IMR-90 (cell line): ENCODE measurements at places on chromosomes 4 and X. TPM values are rescaled to one million over a fixed set of nuclear protein-coding genes. Genes with fewer than 3 reads are reported as not detected.

DNA sequence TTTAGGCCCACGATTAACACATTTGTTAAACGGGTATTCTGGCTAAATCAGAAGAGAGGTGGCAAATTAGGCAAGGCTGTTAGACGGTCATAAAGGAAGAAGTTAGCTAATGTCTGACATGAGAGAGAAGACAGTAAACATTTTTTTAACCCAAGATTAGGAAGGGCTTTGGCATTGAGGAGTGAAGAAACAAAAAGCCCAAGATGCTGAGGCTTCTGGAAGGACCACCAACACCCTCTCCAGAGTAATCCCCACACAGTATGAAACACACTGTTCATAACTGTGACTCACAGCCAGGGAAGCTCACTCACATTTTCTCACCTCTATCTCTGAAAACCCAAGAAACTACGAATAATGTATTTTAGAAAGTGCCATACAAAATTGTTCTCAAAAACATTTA is 127.6 kb downstream of the AMELX start:
- DNase-seq, result no peak

DNA sequence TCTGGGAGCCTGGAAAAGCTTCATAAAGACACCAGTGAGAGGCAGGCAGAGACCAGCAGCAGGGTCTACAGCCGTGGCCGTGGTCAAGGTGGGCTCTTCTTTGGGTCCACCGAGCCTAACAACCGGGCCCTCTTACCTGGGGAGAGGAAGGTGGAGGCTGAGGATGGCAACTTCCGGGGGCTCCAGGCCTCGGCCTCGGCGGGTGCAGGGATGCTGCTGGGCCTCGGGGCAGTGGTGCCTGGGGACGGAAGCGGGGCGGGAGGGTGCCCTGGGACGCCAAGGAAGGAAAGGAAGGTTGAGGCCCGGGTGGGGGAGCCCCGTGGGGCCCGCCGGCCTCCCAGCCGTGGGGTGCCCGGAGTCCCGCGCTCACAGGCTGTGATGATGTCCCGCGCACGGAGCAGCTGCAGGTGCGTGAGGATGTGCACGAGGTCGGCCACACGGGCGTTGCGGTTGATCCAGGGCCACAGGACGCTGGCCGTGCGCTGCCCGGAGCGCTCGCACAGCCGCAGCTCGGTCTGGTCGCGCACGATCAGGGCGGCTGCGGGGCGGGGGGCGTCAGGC is 561 bp downstream of the IRAK1 start:
- no peak for DNase-seq

GRCh38 chrX:154140742-154141141 is 3.3 kb upstream of the OPN1LW start:
- DNase-seq, result no peak

DNA sequence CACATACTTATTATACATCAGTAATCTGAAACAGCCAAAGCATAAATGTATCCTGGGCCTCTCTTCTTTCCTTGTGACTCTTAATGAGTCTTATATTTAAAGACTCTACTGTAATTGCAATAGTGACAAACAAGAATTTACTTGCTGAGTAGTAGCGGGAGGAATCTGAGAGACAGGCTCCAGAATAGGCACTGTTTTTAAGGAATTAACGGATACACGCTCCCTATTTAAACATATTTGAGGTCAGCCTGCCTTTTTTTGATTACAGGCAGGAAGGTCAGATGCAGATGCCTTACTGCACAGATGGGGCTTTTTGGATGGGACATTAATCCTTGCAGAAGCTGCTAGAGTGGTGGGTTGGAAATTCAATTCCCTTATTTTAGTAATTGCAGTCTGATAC is 196.3 kb upstream of the ANXA3 start:
- DNase-seq, result no peak

DNA sequence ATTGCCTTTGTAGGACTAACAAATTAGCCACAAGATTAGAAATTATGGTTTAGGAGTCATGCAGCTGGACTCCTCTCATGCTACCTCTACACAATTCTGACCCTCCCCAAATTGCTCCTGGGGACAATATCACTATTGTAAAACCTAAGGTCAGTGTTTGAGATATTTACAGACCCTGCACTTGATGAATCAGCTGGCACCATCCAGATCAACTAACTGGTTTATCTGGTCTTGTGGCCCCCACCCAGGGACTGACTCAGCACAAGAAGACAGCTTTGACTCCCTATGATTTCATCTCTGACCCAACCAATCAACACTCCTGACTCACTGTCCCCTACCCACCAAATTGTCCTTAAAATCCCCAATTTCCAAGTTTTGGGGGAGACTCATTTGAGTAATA is 192.4 kb downstream of the STPG2 start:
- no peak for DNase-seq

GRCh38 chr4:1133033-1133432 is 19.7 kb upstream of the RNF212 start:
- DNase-seq, result no peak

GRCh38 chr4:123236606-123237005 is 160.0 kb upstream of the SPRY1 start:
- DNase-seq, result no peak

DNA sequence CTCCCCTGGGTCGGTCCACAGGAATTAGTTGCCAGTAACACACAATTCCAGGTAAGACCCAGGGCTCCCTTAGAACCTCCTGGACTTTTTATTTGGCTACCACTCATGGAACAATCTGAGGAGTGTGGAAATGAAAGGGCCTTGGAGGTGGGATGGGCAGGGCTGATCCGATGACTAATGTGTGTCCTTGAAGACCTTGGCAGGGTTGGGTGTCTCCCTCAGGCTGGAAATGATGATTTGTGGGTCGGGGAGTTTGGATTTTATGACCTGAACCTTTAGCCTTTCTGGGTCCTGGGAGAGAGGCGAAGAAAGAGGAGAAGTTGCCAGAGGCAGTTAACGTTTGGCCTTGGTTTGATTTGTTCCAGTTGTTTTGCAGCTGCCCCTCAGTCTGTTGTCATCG is 425.0 kb downstream of the MID1IP1 start:
- DNase-seq, result no peak

DNA sequence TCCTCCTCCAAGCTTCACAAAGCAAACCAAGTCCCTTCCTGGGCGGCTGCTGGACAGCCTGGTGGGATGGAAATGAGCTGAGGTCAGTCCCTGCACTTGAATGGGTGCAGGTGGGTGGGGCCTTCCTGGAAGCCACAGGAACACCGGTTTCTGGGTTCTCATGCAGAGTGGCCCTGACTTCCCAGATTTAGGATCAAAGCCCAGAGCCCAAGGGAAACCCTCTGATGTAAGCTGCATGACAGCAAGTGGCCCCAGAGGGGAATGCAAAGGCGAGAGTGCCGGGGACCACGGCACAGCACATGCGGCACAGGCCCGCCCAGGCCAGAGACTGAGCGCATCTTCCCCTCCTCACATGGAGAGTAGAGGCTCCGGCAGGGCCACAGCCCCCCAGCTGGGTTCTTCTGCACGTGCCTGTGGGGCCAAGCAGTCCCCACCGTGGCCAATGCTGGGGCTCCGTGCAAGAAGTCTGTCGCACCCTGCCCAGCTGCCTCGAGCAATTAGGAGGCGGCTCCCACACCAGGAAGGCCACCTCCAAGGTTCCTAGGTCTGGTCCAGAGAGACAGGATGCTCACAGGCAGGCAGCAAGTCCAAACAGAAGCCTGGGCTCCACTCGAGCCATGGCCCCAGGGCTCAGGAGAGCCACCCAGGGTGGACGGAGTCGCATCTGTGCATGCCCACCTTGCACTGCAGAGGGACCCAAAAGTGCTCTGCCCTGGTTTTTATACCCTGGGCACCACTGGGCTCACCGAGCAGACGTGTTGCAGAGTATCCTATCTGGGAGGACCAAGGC is 83.0 kb downstream of the HTRA3 start:
- no peak for DNase-seq

DNA sequence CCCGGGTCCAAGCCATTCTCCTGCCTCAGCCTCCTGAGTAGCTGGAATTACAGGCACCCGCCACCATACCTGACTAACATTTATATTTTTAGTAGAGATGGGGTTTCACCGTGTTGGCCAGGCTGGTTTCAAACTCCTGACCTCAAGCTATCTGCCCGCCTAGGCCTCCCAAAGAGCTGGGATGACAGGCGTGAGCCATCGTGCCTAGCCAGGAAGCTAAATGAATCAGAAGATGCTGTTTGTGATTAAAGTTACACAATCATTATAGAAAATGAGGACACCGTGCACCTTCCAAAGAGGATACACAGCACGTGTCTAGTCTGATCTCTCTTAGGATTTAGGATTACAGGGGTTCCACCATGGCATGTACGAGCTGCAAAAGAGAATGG is 99.6 kb downstream of the DHRSX start:
- no peak for DNase-seq

GRCh38 chrX:103248553-103248952 is 6.4 kb downstream of the TCEAL8 start:
- peak; percentile 10 for DNase-seq

DNA sequence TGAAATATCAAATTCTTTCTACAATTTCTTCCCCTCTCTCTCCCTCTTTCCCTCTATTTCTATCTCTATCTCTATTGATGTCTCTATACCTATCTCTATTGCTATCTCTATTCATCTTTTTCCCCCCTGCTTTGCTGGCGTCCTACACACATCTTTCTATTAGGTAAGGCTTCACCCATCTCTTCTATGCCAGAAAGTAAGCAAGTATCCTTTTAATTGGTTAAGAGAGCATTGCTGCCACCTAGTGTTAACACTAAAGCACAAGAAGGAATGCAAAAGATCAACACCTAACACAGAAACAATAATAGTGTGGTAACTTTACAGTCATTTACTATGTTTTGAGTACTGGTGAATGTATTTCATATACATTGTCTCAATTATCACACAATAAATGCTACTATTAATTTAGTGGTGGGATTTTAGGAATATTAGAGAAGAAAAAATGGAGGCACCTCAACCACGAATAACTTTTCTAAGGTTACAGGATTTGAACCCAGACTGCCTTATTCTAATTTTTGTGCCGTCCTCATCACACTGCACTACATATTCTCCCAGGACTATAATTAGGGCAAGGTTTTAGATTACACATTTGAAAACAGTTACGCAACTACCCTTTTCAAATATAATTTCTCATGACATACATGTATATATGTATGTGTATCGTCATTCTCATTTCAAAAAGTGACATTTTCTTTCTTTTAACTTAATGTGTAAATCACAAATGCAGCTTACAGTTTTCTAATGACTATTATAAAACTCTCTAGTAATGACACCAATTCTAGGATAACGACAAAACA is 3.7 kb upstream of the C4orf36 start:
- peak; percentile 77 for DNase-seq

- no peak for DNase-seq
These were observed 1203.1 kb downstream of the PCDH18 start for GRCh38 chr4:136329042-136329662.

DNA sequence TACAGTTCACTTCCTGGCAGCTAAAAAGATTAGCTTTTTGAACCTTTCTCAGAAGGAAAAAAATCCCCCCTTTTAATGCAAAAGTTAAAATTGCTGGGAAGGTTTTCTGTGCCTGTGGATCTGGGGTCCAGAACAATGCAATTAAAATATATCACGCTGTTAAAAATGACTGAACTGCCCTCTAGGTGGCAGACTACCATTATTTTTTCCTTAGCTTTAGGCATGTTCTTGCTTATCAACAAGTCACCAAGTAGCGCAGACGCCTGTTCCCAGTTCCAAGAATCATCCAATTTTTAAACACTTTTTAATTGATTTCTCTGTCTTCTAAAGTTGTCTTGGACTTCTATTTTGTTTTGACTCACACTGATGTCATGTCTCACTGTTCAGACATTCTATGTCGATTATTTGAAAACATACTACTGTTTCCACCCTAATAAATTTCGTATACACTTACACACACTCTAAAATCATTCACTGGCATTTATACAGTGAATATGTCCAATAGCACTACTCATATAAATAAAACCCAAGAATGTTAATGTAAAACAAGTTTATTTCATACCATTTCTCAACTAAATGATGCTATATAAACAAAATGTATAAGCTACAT is 661.6 kb downstream of the RAPGEF2 start:
- DNase-seq, result no peak

DNA sequence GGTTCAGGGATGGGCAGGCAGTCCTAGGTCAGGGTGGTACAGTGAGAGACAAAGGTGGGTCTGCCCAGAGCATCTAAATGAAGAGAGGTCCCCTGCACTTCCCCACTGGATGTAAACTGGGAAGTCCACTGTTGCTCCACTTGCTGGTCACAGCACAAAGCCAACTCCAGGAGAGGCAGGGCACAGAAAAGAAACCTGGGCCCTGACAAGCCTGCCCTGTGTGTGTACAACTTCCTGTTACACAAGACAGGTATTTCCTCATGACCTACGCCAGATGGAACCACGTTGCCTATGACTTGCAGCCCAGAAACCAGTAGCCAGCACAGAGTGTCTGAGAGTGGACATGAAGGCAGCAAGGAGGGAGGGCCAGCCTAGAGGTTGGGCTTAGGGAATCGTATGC is 161.8 kb downstream of the SH3KBP1 start:
- DNase-seq, result peak; percentile 12

DNA sequence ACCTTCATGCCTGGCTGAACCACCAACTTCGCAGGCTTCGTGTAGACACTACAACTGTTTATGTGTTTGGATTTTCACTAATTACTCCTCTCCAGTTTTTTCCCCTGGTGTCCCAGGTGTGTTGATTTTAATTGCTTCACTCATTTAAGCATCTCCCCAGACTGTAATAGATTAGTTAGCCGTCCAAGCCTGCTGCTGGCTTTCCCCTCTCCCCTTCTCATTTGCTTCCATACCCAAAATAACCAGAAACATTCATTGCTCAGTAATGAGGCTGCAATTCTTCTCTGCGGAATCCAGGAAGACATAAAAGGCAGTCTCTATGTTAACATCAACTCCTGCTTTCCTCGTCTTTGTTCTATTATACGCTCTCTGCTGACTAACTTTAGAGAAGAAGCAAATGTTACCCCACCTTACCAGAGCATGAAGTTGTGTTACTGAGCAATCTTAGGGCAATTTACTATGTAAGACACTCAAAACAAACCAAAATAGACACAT is 37.9 kb upstream of the SCRG1 start:
- DNase-seq, result no peak

DNA sequence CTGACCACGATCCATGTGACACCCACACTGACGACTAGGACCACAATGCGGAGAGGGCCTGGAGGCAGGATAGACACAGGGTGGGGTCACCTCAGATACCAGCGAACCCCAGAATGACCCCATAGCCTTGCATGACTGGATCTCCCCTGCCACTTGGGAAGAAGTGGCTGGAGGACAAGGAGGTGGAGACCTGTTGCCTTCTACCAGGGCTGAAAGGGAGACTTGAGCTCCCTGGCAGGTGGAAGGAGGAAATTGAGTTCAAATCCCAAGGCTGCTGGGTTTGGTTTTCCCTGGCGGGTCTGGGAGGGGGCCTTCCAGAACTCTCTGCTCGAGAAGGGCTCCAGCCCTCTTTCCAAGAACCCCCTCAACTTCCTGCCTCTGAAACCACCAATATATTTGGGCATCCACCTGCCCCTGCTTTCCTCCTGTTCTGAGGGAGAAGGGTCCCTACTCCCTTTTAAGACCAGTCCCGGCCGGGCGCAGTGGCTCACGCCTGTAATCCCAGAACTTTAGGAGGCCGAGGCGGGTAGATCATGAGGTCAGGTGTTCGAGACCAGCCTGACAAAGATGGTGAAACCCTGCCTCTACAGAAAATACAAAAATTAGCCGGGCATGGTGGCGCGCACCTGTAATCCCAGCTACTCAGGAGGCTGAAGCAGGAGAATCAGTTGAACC is 3.0 kb downstream of the FAM3A start:
- no peak for DNase-seq

The PRDM8 gene
- total RNA-seq, result 5.0 and 5.7 TPM in 2 replicates

The HTT gene
- 14.3 and 16.1 TPM in 2 replicates for total RNA-seq

The CXXC4 gene
- total RNA-seq, result under 0.01 TPM in 1 of 2 replicates, not detected in the other

The CXCL9 gene
- not detected in 2 replicates for total RNA-seq

The EDA2R gene
- total RNA-seq, result 22.8 and 23.8 TPM in 2 replicates

The SLC6A8 gene
- 6.7 and 7.2 TPM in 2 replicates for total RNA-seq

The NR3C2 gene
- total RNA-seq, result 1.9 and 2.3 TPM in 2 replicates

The IBSP gene
- not detected in 2 replicates for total RNA-seq

The TEX11 gene
- not detected in 2 replicates for total RNA-seq
